Thoracic aorta (tissue), 2 donors: ENCODE measurements at places on chromosomes 5 and 9. TPM values are rescaled to one million over a fixed set of nuclear protein-coding genes. Genes with fewer than 3 reads are reported as not detected.

GRCh38 chr9:81581986-81582385 lies 107.4 kb downstream of the TLE1 start:
- no peak for DNase-seq

- DNase-seq: no peak
These were observed 44.8 kb upstream of the SLC1A3 start for GRCh38 chr5:36561601-36562000.

DNA sequence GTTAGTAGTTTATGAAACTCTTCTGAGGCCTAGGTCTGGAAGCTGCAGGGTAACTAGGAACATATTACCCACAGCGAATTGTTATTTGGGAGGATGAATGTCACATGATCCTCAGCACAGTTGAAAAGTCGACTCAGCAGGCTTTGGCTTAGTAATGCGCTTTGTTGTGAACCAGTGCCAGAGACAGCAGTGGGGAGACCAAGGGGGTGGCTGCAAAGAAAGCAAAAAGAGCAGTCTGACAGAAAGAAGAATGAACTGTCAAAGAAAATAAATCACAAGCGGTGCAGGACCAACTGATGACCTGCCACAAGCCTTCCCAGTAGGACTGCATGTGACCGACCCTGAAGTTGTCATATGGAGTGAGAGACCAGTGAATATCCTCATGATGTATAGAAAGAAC lies 170.0 kb downstream of the CCDC171 start:
- DNase-seq: no peak

- DNase-seq: no peak
These were observed 106.5 kb upstream of the MSX2 start for GRCh38 chr5:174617910-174618309.

Gene PLEKHG4B
- total RNA-seq: 0.28 TPM

DNA sequence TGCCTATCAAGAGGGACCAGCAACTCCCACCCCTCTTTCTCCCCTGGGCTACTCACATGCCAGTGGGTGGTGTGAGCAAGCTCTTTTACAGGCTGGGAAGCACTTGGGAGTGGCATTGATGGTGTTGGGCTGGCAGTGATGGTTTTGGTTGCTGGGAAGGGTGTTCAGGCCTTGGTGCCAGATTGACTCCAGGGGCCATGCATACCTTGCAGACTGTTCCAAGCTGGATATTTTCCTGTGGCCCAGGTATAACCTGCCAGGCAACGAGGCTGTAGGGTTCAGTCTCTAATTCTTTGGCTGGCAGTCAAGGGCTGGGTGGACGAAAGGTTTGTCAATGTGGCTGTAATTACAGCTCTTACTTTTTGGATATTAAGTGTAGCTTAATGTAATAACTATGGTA lies 177.3 kb downstream of the MACROH2A1 start:
- no peak for DNase-seq

GRCh38 chr9:33894316-33894715 lies 77.4 kb downstream of the UBE2R2 start:
- DNase-seq: no peak

GRCh38 chr9:76808636-76809035 lies 44.4 kb downstream of the PCA3 start:
- no peak for DNase-seq

Gene RFESD
- 0.85 TPM for total RNA-seq

DNA sequence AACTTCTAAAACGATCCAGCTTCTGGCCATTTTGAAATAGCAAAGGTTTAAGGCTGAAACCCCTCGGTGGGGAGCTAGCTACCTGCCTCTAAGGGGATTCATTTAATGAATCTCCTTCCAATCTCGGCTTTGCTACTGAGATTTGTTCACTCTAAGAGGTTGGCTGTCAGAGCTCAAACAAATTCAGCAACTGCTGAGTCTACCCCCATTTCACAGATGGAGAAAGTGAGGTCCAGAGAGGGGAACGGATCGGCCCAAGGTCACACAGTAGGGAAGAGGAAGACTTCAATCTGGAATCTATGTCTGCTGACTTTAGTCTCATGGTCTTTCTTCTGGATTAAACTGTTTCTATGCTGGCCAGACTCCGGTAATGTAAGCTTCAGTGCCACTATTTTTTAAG lies 3.0 kb downstream of the CORO2A start:
- no peak for DNase-seq

- DNase-seq: no peak
These were observed 34.5 kb upstream of the LCP2 start for GRCh38 chr5:170332058-170332457.

GRCh38 chr9:72618811-72619210 lies 97.4 kb downstream of the TMC1 start:
- DNase-seq: no peak

Gene TRIM23
- total RNA-seq: 14.5 TPM

Gene FBP2
- total RNA-seq: not detected

GRCh38 chr5:110288766-110289511 lies 437.5 kb downstream of the TMEM232 start:
- no peak for DNase-seq

Gene GRIN3A
- total RNA-seq: 0.21 TPM

DNA sequence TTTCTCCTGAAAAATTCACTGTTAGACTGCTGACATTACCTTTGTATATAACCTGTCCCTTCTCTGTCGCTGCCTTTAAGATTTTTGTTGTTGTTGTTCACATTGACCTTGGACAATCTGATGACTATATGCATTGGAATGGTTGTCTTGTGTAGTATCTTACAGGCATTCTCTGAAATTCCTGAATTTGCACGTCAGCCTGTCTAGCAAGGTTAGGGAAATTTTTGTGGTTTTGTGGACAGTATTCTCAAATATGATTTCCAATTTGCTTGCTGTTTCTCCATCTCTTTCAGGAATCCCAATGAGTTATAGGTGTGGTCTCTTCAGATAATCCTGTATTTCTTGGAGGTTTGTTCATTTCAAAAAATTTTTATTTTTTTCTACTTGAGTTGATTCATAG lies 140.8 kb downstream of the PRR16 start:
- DNase-seq: no peak

- DNase-seq: no peak
These were observed 98.4 kb downstream of the MAPKAP1 start for GRCh38 chr9:125608489-125609224.

Gene ACSL6
- 1.6 TPM for total RNA-seq

DNA sequence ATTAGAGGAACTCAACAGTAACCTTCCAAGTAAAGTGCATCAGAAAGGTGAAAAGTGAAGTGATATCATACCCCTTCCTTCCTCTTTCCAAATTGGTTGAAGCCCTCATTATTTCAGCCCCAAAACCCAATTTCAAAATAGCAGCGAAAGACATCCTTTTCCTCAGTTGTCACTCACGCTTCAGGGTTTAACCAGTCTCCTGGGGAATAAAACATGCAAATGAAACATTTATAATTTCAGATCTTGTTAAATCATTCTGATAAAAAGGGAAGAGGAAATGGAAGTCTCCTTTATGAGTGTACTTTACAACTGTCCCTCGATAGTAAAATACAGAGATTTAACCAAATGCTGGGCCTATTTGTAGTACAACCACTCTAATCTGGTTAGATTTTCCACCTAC lies 22.5 kb downstream of the TRPM6 start:
- DNase-seq: no peak

DNA sequence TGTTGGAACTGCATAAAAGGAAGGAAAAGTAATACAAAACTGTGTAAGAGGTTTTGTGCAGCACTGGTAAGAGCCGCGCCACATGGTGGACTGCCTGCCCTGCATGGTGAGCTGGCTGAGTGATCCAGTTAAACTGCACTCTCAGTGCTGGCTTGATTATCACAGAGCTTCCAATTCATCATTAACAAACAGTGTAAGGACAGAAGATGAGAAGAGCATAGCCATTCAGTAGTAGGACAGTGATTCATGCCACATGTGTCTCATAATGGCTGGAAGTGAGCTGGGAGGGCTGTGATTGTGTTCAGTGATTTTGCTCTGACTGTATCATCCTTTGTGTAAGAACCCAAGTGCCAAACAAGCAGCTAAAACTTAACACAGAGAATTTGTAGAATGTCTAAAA lies 14.1 kb downstream of the ASPN start:
- no peak for DNase-seq

Gene PAEP
- total RNA-seq: not detected

DNA sequence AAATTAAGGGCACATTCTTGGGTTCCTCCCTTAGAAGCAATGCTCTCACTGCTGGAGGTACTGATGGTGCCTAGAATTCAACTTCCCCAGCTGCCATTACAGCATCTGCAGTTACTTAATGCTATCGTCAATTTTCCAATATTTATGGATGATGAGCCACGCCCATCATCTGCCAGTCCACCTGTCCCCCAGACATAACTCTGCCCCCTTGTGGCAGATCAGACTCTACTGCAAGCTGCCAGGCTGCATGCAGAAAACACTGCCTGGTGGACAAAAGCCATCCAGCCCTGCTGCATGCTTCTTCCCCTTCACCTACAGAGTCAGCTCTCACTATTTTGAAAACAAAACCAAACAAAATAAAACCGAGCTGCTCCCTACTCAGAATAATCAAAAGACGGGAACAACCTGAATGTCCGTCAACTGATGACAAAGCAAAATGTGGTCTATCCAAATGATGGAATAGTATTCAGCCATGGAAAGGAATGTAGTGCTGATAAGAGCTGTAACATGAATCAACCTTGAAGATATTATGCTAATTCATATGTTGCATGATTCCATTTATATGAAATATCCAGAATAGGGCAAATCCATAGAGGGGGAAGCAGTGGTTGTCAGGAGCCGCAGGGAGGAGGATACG lies 66.4 kb downstream of the RETREG1 start:
- no peak for DNase-seq

DNA sequence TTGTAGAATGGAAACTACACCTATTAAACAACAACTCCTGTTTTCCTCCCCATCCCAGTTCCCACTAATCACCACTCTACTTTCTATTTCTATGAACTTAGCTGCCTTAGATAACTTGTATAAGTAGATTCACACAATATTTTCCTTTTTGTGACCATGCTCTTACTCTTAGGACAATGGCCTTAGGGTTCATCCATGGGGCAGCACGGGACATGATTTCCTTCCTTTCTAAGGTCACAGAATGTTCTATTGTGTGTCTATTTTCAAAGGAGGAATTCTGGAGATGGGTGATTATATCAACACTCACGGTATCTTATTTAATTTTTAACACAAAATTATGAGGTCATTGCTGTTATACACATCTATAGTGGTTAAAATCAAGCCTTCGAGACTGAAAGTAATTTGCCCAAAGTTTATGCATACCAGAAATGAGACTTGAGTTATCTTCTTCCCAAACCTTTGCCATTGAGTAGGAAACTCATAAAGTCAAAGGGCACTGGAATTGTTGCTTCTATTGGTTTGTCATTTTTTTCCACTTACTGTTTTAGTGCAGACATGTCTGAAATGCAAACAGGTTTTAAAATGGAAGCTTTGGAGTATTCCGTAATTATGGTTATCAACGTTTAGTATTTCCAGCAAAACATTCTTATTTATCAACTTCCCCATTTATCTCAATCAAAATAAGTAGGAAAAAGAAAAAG lies 23.6 kb downstream of the CTSL start:
- no peak for DNase-seq

Gene ESM1
- total RNA-seq: 1.8 TPM

DNA sequence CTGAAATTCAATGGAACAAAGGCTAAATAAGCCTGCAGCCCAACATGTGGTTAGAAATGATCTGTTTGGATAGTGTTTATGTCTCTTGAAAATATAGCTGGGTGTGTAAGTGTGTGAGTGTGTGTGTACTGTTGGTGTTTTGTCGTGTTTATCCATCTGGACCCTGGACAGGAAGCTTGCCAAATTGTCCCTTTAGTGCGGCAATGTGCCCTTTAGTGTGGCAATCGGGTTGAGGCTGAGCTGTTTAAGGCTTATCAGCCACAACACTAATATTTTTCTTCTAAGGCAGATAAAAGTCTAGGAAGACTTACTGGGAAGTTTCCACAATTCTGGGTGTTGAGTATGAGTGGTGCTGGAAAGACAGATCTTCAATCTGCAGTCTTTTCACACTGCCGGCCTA lies 180.2 kb downstream of the YTHDC2 start:
- DNase-seq: no peak

Gene CDKN2A
- total RNA-seq: 10.3 TPM

DNA sequence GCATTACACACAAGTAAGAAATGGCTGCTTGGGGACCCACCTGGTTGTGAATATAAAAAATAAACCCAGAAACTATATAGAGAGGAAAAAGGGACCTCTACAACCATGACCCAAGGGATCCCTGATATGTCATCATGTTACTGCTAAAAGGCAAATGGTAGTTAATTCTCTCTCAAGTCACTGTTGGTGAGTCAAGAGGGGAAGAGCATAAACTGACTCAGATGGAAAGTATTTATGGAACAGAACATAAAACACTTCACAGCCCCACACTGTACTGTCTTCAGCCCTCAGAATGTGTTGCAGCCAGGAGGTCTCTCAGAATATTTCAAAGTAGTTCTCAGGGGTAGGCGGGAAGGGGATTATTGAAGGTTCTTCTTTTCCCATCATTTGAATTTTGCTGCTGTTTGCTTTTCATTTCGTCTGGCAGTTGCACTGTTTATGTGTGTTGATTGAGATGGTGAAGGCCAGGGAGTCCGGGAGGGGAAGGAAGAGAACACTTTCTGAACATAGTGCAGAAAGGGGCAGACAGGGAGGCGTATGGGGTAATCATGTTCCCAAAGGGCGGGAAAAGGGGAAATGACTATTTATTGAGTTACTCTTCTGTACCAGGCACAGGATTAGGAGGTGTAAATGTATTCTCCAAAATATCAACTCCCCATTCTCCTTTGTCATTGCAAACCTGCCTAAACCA lies 85.5 kb downstream of the TEK start:
- DNase-seq: no peak

DNA sequence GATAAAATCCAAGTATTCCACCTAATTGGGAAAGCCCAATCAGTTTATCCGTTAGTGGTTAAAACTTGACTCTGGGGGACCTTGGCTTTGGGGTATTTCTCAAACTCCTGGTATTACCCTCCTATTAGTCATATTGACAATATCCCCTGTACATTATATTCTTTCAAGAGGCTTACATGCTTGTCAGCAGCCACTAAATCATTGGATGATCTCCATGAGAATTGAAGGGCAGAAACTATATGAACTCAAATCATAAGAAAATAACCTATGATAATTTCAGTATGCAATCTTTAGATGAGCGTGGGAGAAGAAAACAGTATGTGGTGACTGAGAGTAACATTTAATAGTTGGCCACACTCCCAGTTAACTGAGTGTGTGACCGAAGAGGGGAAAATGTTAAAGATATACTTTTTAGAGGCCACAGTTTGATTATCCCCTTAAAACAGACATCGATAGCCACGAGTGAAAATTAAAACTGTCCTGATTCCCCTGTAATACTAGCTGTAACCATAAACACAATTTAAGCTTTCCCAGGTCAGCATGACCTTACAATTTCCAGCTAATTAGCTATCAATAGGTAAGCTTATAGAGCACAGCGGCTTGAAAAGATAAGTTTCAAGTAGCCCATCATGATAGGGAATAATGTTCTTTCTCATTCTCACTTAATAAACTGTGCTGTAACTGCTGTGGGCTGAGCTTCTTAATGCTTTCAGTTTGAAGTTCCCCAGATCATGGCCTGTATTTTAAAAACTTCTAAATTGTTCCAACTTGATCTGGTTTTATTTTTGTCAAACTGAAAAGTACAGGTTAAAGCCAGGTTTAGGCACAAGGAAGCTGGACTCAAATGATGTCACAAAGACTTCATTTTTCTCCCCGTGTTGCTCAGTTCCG lies 58.6 kb downstream of the PUM3 start:
- no peak for DNase-seq

Gene GNA14
- total RNA-seq: 5.8 TPM

Gene ANKRD33B
- 5.7 TPM for total RNA-seq
